ENCODE measurements at places on chromosomes 16 and 17.

GRCh38 chr17:36135465-36135864, 31.8 kb downstream of the CCL4 start:
- DNase-seq, result no peak

DNA sequence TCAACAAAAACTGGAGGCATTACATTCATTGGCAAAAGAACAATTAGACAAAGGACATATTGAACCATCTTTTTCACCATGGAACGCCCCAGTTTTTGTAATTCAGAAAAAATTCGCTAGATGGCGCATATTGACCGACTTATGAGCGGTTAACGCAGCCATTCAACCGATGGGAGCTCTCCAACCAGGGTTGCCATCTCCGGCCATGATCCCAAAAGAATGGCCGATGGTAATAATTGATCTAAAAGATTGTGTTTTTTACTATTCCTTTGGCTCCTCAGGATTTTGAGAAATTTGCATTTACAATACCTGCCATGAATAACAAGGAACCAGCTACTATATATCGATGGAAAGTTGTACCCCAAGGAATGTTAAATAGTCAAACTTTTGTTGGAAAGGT, 21.4 kb downstream of the ALOX15B start:
- no peak for DNase-seq

DNA sequence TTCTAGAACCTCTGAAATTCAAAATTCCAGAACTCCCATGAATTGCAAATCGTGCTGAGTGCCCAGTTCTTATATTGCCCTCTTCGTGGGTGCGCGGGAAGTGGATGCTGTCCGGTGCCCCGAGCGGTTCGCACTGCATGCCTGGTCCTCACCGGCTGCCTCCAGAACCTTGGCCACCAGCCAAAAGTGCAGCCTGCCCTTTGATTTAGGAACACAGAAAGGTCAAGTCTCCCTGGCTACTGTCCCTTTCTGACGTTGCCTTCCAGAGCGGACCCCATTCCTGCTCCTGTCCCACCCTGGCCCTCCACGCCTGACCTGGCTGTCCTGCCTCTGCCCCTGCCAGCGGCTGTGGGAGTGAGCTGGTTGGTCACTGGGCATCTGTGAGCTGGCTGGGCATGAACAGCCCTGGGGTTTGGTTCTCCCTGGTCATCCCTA, 9.7 kb downstream of the NEUROD2 start:
- no peak for DNase-seq

DNA sequence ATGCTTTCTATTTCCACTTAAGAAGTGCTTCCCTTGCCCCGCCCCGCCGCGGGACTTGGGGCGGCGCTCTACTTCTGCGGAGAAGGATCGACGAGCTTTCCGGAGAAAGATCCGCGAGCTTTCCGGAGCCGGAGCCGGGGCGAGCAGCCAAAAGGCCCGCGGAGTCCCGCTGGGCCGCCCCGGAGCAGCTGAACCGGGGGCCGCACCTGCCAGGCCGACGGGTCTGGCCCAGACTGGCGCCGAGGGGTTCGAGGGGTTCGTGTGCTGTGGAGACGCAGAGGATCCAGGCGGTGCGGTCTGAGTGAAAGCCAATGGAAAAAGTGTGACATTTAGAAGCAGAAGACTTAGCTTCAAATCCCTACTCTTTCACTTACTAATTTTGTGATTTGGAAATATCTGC, 50.8 kb downstream of the TBC1D26 start:
- DNase-seq, result no peak

GRCh38 chr17:50055055-50055425, 870 bp upstream of the ITGA3 start:
- no peak for DNase-seq

GRCh38 chr16:72743011-72743761, 304.7 kb downstream of the ZFHX3 start:
- DNase-seq, result no peak

- DNase-seq, result no peak
Measured at GRCh38 chr17:69361156-69361555, 34.2 kb upstream of the ABCA5 start.

GRCh38 chr16:79390481-79391051, 210.0 kb downstream of the MAF start:
- no peak for DNase-seq
